ENCODE measurements at places on chromosomes 12 and 14. TPM values are rescaled to one million over a fixed set of nuclear protein-coding genes. Genes with fewer than 3 reads are reported as not detected.

BHLHE41 gene
- 125 TPM for total RNA-seq

TAS2R30 gene
- 3.9 TPM for total RNA-seq

GNB3 gene
- 1.0 TPM for total RNA-seq

RPS29 gene
- total RNA-seq: 1,209 TPM

ACTN1 gene
- total RNA-seq: 124 TPM

KRT72 gene
- total RNA-seq: not detected

TAS2R14 gene
- total RNA-seq: 1.2 TPM

SAV1 gene
- 39.3 TPM for total RNA-seq

TEX52 gene
- total RNA-seq: not detected

SLC5A8 gene
- 1.3 TPM for total RNA-seq

KRT4 gene
- 6.4 TPM for total RNA-seq

AMN gene
- total RNA-seq: 13.7 TPM

APOF gene
- not detected for total RNA-seq

GDF3 gene
- 0.30 TPM for total RNA-seq

KRT79 gene
- total RNA-seq: 3.9 TPM

EGLN3 gene
- total RNA-seq: 10.5 TPM

KCNH3 gene
- 2.3 TPM for total RNA-seq

DNA sequence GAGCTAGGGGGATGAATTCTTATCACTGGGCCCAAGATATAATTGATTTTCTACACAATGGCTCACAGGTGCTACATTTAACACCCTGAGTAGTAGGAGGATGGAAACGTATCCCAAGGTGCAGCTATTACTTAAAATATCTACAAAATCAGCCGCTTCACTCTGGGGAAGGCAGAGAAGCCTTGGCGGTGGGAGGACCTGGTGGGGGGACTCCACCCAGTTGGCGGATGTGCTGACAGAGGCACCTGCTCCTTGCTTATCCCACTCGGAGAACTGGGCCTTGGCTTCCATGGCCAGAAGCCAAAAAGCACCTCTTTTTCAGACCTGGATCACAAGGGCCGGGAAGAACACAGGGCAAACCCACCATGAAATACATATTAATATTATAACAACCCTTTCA is 106.3 kb downstream of the OTX2 start:
- DNase-seq: no peak

GRCh38 chr14:93007225-93007997 is 84.5 kb downstream of the CHGA start:
- peak; percentile 69 for DNase-seq

GRCh38 chr12:131830914-131831571 is 2.9 kb downstream of the MMP17 start:
- no peak for DNase-seq

DNA sequence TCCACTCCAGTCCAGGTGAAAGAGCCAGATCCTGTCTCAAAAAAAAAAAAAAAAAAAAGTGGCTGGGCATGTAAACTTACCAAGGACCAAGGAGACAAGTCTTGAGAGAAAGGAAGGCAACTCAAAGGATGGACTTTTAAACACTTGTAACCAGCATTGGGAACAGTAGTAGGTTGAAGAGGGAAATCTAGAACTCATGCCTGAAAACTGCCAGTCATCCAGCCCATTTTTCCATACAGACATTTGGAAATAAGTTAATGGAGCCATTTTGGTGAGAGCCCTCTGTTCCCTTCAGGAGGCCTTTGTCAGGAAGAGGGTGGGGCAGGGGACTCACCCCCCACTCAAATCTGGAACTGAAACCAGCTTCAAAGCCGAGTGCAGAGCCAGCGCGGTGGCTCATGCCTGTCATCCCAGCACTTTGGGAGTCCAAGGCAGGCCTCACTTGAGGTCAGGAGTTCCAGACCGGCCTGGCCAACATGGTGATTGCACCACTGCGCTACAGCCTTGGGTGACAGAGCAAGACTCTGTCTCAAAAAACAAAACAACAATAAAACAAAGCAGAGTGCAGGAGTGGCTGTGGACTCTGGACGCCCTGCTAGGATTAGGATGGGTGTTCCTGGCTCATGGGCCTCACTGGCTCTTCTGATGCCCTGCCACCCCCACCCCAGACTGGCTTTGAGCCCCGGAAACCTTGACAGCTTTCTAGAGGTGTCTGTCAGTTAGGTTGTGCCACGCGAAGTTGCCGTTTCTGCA is 1.6 kb upstream of the MLXIP start:
- no peak for DNase-seq

GRCh38 chr14:90818715-90819114 is 2.5 kb upstream of the TTC7B start:
- no peak for DNase-seq

DNA sequence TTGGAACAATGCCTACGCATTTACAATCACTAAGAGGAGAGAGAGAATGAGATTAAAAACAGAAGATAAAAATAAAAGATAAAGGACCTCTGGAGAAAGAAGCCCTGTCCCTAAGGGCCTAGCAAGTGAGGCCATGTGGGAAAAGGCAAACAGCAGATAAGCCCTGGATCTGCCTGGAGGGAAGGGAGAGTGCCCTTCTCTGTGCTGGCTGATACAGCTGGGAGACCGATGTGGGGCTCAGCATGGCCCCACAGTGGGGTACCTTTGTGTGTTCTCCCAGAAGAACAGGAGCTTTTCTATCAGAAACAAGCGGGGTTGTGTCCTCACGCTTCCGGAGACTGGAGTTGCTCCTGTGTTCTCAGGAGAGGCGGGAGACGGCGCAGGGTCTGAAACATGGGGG is 59.9 kb downstream of the TMCC3 start:
- DNase-seq: no peak

- no peak for DNase-seq
These were observed 679 bp downstream of the BDKRB2 start for GRCh38 chr14:96205059-96205977.

DNA sequence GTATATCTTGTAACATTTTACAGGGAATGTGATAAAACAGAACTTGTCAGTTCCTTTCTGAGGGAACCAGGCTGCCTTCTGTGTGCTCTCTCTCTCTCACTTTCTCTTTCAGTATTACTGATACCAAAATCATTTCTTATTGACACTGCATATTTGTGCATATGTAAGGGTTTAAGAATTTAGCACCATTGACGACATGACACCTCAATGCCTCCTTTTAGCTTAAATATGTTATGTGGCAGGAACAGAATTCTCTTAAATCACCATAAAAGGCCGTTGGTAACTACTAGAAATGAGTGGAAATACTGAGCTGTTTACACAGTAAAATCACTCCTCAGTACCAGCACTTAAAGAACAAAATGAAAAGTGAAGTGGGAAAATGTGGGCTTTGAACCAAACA is 457.7 kb upstream of the SYT1 start:
- no peak for DNase-seq

- DNase-seq: peak; percentile 76
These were observed 127.6 kb upstream of the AMIGO2 start for GRCh38 chr12:47207340-47207717.

- no peak for DNase-seq
These were observed 13.5 kb downstream of the ZNF605 start for GRCh38 chr12:132942611-132943010.

GRCh38 chr12:80679346-80680131 is 27.9 kb upstream of the MYF6 start:
- no peak for DNase-seq

- no peak for DNase-seq
These were observed 136.2 kb downstream of the ETV6 start for GRCh38 chr12:11785712-11786111.

DNA sequence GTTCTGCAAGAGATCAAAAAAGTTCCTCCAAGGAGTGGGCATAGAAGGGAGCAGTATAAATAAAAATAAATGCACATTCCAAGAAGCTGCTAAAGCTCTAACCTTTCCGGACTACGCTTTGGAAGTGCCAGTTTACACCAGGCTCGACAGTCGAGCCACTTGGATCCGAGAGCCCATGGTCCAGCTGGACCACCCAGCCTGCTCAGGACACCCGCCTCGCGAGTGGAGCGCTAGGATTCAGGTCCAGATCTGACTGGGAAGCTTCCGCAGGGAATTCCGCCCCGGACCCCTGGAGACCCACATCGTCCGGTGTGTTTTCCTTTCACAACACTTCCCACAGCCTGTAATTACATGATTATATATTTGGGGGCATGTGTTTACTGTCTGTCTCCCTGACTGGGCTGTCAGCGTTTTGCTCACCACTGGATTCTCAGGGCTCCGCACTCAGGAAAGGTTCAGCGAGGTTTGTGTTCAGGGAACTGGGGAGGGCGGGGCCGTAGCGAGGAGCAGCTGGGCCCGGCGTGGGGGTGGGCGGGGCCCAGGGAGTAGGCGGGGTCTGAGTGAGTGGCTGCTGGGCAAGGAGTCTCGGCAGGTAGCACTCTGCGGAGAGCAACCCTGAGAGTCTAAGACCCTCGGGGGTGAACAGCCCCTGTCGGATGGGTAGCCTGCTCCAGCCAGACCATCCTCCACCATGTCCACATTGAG is 52.3 kb upstream of the TMEM263 start:
- DNase-seq: peak; percentile 88

DNA sequence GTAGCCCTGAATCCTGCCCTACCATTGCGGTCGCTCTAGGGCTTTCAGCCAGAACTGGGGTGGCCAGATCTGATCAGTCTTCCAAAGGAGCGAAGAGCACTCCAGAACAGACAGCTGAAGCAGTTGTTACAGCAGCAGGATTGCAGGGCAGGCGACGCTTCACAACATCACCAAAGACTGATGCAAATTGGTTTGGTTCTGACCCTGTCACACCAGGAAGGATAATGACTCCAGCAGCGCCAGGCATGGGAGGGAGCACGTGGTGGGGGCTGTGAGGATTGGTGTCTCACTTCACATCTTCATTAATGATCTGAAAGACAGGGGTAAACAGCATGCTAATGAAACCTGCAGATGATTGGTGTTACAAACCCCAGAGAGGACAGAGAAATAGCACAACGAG is 30.6 kb upstream of the VSX2 start:
- DNase-seq: no peak

DNA sequence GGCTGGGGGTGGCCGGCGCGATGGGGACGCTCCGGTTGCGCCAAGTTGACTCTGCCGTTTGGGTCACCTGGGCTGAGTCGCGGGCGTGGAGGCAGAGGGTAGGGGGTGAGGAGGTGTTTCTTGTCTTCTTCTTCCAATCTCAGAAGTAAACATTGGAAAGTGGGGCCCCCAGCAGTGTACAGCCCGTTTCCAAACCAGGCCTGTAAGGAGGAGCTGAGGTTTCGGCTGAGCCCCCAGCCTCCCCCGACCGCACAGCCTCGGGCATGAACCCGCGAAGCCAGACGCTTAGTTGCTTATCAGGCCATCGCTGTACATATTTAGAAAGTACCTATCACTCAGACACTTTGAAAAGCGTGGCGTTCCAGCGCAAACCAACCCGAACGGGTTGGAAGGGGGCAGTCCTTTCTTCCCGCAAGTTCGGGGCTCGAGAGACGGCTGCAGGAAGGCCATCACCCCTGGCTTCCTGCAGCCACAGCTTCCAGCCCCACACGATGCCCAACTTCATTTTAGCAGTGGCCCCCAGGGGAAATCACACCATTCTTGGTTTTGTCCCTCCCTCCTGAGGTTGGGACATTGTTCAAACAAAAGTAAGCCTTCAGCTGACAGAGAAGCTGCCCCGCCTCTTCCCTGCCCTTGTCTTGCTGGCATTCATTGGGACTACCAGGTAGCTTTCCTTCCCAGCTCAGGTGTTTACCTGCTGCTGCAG is 164.1 kb downstream of the ZFP36L1 start:
- peak; percentile 72 for DNase-seq

- DNase-seq: peak; percentile 82
These were observed 777 bp downstream of the ARF3 start for GRCh38 chr12:48956279-48957140.

- no peak for DNase-seq
These were observed 59.9 kb upstream of the PPP4R3A start for GRCh38 chr14:91570021-91570420.

GRCh38 chr14:78173346-78174035 is 3.3 kb downstream of the NRXN3 start:
- DNase-seq: no peak

- no peak for DNase-seq
These were observed 141.0 kb downstream of the SLC16A7 start for GRCh38 chr12:59736786-59737185.

DNA sequence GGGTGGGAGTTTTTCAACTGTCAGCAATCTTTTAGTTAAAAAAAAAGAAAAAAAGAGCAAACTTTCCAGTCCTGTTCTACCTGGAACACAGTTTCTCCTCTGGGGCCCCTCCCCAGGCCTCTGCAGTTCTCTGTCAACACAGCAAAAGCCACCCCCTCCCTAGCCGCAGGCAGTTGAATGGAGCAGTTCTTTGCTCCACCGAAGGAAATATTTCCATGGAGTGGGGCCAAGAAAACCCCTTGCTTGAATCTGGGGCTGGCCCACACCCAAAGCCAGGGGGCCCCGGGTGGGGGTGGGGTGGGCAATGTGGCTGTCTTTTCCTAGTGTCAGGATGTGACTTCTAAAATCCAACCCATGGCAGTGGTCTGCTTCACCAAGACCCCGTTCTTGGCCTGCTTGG is 5.0 kb upstream of the MEG3 start:
- no peak for DNase-seq

DNA sequence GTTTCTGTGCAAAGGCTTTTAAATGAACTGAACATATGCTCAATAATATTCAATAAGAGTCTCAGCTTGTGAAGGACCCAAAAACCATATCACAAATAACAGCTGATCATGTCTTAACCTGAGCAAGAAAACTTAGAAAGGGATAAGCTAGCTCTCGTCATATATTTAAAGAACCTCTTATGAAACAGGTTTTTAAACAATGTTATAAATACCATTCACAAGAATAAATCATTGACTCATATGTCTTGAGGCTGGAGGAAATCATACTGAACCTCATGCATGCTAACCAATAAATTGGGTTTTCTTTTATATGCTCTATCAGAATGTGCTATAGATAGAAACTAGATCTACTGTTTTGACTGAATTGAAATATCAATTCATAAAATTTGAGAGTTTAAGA is 426.9 kb downstream of the NOVA1 start:
- DNase-seq: no peak

- no peak for DNase-seq
These were observed 1.8 kb upstream of the ZBTB39 start for GRCh38 chr12:57008178-57008577.

GRCh38 chr14:74518221-74518620 is 24.7 kb downstream of the ISCA2 start:
- DNase-seq: peak; percentile 32

DNA sequence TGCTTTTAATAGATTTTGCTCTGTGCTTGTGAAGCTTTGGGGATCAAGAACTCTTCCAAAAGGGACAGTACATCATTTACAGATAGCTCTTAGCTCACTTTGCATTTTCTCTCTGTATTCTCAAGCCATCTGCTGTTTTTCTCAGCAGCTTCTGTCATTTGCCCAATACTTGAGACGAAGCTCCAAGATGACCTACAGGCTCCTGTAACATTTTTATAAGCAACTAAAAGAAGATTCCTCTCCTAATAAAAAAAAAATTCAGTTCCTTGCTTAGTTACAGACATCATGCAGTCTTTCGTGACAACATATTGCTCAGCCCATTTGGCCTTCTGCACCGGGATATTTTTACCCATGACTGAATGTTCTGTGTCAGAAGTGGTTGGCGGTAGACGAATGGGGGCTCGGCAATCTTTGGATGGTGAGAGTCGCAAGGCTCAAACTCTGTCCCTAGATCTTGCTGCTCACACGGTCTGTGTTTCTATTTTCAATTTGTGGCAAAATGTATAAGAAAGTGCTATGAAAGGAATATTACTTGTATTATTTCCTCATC is 215.6 kb downstream of the FSCB start:
- DNase-seq: no peak

GRCh38 chr12:90916516-90916915 is 38.5 kb downstream of the CCER1 start:
- no peak for DNase-seq
